Cerebellar nuclear complex (tissue), 1 donor: ENCODE measurements at places on chromosomes 12 and 14.

DNA sequence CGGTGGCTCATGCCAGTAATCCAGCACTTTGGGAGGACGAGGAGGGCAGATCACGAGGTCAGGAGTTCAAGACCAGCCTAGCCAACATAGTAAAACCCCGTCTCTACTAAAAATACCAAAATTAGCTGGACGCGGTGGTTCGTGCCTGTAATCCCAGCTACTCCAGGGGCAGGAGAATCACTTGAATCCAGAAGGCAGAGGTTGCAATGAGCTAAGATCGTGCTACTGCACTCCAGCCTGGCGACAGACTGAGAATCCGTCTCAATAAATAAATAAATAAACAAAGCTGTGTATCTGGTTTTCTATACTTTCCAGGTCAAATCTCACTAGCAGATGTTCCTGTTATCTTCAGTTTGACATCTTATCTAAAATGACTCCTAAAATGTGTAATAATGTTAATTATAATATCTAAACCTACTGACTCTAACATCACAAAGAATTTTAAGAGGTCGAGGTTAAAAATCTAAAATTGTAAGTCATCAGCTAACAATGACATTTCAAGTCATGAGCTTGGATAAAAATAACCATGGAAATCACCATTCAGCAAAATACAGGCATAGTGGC, 2.4 kb upstream of the SRP54 start:
- DNase-seq: no peak

- no peak for DNase-seq
Measured at GRCh38 chr12:110355073-110355472, 48.4 kb downstream of the ANAPC7 start.

- DNase-seq: no peak
Measured at GRCh38 chr12:79685068-79685467, 5.7 kb downstream of the PAWR start.

GRCh38 chr12:65557438-65558181, 266.7 kb upstream of the HMGA2 start:
- no peak for DNase-seq

DNA sequence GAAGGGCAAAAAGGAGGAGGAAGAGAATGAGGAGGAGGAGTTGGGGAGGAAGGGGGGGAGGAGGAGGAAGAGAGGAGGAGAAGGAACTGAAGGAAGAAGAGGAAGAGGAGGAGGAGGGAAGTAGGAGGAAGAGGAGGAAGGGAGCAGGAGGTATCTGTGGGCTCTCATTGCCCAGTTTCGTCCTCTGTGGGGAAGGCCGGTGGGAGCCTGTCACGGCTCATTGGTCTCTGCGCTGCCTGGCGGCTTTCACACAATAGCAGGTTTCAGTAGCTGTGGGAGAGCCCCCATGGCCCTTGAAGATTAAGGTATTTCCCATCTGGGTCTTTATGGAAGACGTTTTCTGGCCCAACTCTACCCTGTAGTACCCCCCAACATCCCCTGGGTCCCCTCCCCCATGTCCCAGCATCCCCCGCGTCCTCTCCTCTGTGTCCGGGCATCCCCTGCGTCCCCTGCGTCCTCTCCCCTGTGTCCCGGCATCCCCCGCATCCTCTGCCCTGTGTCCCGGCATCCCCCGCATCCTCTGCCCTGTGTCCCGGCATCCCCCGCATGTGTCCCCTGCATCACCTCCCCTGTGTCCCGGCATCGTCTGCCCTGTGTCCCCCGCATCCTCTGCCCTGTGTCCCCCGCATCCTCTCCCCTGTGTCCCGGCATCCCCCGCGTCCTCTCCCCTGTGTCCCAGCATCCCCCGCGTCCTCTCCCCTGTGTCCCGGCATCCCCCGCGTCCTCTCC, 278.2 kb upstream of the SFSWAP start:
- no peak for DNase-seq

DNA sequence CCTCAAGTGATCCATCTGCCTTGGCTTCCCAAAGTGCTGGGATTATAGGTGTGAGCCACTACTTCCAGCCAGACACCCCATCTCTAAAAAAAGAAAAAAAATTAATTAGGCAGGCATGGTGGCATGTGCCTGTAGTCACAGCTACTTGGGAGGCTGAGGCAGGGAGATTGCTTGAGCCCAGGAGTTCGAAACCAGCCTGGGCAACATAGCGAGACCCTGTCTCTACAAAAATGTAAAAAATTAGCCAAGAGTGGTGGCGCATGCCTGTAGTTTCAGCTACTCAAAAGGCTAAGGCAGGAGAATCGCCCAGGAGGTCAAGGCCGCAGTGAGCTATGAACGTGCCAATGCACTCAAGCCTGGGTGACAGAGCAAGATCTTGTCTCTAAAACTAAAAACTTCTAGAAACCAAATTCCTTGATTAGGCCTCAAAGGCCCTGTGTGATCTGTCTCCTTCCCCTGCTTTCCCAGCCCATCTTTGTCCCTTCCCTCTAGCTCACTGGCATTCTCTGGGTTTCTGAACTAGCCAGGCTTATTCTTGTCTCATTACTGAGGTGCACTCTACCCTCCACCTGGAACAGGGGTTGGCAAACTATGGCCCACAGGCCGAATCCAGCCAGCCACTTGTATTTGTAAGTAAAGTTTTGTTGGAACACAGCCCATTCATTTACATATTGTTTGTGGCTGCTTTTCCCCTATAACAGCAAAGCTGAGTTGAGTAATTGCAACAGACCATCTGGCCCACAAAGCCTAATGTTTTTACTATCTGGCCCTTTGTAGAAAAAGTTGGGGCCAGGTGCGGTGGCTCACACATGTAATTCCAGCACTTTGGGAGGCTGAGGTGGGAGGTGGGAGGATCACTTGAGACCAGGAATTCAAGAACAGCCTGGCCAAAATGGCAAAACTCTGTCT, 17.2 kb upstream of the TPCN1 start:
- DNase-seq: no peak
